Right atrium auricular region (tissue), 2 donors: ENCODE measurements at places on chromosomes 7 and 10. TPM values are rescaled to one million over a fixed set of nuclear protein-coding genes. Genes with fewer than 3 reads are reported as not detected.

Gene DNAH11
- total RNA-seq, result 2.8 TPM

Gene ZNF735
- not detected for total RNA-seq

Gene CH25H
- total RNA-seq, result 0.98 TPM

Gene CHRM2
- total RNA-seq, result 55.3 TPM

Gene ANKRD30A
- total RNA-seq, result not detected

Gene PTF1A
- not detected for total RNA-seq

Gene MINDY3
- 15.3 TPM for total RNA-seq

Gene FOXI2
- not detected for total RNA-seq

Gene JCAD
- total RNA-seq, result 39.8 TPM

Gene PFKP
- total RNA-seq, result 119 TPM

Gene SLC18A2
- total RNA-seq, result not detected

Gene NOS3
- total RNA-seq, result 14.5 TPM

Gene ZP3
- total RNA-seq, result 3.4 TPM

Gene ST8SIA6
- total RNA-seq, result 5.3 TPM

Gene BTAF1
- total RNA-seq, result 11.8 TPM

Gene GTF2IRD2
- total RNA-seq, result 13.3 TPM

Gene TUBB8
- not detected for total RNA-seq

Gene ATP6V0A4
- total RNA-seq, result not detected

Gene CUBN
- 0.15 TPM for total RNA-seq

Gene PHF14
- total RNA-seq, result 13.0 TPM

Gene TNKS2
- 21.8 TPM for total RNA-seq

Gene CRHR2
- total RNA-seq, result 0.22 TPM

Gene SPDYE8
- total RNA-seq, result not detected

Gene R3HCC1L
- total RNA-seq, result 4.0 TPM

Gene FAM185A
- 4.6 TPM for total RNA-seq

Gene BEND7
- total RNA-seq, result 11.5 TPM

Gene ANKRD22
- total RNA-seq, result not detected

Gene TAS2R3
- total RNA-seq, result not detected

Gene EIF5AL1
- total RNA-seq, result 0.08 TPM

Gene GPR37
- total RNA-seq, result 1.1 TPM

Gene RAMP3
- total RNA-seq, result 62.0 TPM

Gene LIPJ
- total RNA-seq, result not detected

Gene SLC29A4
- 4.3 TPM for total RNA-seq

Gene CYP3A5
- 1.2 TPM for total RNA-seq

Gene NSUN5
- 13.0 TPM for total RNA-seq

Gene CCDC172
- not detected for total RNA-seq

Gene GJD4
- total RNA-seq, result not detected

Gene MLXIPL
- total RNA-seq, result 0.41 TPM

Gene PIK3AP1
- 11.2 TPM for total RNA-seq

Gene RELN
- total RNA-seq, result 6.9 TPM

Gene CDHR1
- total RNA-seq, result 1.6 TPM
